ENCODE measurements at places on chromosomes 2 and 18.

DNA sequence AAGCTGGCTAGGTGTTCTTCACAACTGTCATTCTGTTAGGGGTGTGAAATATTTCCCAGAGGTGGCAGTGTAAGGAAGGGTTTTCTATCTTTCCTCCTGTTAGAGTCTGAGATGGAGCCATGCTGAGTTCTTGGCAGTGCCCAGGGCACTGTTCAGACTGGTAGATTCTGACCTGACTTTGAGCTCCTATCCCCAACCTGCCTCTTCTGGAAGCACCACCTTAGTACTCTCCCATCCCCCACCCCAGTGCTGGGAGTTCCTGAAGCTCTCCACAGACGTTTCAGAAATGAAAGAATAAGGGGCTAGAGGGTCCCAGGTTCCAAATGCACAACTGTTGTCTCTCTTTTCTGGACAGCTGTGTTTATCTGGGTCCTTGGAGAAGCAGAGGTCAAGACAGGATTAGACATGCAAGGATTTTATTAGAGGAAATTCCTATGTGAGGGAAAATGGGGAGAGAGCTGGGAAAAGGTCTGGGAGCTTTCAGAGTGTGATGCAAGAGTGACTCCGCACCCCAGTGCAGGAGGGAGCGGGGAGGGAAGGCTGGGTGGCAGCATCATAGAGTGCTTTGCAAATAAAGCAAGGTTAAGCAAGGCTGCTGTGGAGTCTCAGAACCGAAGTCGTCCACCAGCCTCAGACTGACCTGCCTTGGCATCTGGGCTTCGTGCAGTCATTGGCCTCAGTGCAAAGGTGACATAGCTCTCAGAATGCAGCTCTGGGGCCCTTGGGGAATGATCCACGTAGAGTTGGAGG is 75.5 kb downstream of the SLC4A3 start:
- no peak for DNase-seq

GRCh38 chr2:149994057-149994728 is 406.6 kb upstream of the MMADHC start:
- no peak for DNase-seq

- DNase-seq, result no peak
These were observed 11.7 kb downstream of the UBR3 start for GRCh38 chr2:169838743-169839489.

- DNase-seq, result no peak
These were observed 555.0 kb upstream of the GYPC start for GRCh38 chr2:126100962-126101361.

DNA sequence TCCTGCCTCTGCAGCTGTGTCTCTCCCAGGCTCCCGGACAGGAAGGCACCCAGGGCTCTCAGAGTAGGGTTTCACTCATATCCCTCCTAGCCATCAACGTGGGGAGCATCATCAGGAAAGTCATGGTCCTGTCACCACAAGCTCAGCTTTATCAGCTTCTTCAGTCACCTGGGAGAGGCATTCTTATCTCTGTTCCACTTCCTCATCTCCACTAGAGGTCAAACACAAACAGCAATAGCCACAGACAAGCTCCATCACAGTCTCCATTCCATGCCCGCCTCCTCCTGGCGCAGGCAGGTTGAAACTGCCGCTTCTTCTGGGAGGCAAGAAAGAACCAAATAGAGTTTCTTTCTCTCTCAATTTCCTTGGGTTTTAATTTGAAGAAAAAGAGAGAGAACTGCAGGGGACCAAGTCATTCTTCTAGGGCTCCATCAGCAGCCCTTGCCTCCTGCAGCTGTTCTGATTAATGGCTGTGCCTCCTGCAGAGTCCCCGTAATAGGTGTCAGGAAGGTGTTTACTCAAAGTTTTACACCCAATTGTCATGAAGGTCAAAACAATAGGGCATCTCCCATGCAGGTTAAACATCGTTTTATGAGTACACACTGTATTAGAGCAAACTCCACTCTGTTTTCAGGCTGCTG is 377.9 kb downstream of the TMEM182 start:
- DNase-seq, result no peak
